ENCODE measurements at places on chromosomes 6 and 20.

- no peak for DNase-seq
These were observed 449.7 kb upstream of the SULF2 start for GRCh38 chr20:48234951-48235350.

DNA sequence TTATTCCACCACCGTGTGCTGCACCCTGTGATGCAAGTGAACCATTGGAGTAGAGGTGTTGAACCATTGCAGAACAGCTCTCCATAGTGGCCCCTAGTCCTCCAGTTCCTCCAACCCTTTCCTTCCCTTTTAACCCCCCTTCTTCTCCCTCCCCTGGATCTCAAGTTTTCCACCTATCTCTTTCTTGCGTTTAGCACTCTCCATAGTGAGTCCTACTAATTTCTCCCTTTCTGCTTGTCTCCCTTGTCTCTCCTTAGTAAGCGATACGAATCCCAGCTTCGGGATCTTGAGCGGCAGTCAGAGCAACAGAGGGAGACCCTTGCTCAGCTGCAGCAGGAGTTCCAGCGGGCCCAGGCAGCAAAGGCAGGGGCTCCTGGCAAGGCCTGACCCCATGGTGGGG, 1.1 kb downstream of the PFDN6 start:
- DNase-seq: no peak

GRCh38 chr6:89260832-89261231, 43.7 kb upstream of the GABRR1 start:
- DNase-seq: no peak

- DNase-seq: peak; percentile 17
These were observed 1.1 kb downstream of the GNL1 start for GRCh38 chr6:30554962-30555815.

- no peak for DNase-seq
These were observed 52.4 kb upstream of the LYRM2 start for GRCh38 chr6:89690944-89691324.

DNA sequence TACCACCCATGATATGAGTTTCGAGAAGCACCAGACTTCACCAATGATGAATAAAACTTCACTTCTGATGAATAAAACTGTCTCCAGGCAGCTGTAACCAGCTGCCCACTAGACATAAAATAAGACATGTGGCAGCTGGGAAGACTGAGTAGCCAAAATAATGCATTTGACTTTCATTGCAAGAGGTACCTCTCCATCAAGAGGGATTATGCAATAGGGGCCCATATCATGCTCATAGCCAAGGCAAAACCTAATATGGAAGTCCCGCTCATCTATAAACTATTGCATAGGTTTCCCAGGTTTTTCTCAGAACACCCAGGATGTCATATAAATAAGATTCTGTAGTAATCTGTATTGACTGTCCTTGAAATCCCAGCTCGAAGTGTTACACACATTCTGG, 155.5 kb downstream of the SIM1 start:
- no peak for DNase-seq

- DNase-seq: peak; percentile 72
These were observed 41.0 kb downstream of the SLC9A8 start for GRCh38 chr20:49853640-49854039.

GRCh38 chr6:2818593-2818992, 23.1 kb downstream of the SERPINB1 start:
- peak; percentile 36 for DNase-seq

DNA sequence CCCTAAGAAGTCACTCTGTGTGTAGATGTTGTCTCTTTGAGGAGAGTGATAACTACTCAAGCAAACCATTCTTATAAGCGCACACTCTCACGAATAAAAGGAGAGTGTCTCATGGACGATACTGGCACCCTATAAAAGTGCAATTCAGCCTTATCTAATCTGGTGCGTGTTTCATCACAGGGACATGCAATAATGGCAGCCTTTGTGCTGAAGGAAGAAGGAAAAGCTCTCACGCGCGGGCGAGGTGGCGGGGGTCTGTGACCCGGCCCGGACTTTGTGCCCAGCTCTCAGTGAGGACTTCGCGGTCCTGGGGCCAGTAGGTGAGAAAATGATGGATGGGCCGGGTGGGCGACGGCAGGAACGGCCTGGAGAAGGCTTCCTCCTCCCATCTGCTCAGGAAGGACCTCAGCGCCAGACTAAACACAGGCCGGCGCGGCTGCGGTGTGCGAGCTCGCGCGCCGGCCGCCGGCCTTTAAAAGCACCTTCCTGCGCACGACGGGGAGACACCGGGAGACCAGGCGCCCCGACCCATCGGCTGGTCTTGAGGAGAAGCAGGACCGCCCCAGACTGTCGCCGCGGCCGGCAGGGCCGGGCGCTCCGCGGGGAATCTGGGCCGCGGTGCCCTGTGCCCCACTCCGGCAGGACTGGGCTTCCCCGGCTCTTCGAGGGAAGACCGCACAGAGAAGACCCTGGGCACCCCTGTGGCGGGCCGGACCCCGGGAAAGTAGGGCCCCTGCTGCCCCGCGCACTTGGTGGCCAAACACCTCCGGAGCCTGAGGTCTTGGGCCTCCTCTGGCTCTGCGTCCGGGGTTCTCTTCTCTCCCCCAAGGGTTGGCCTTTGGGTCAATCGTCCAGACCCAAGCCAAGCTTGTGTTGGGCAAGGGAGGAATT, 8.3 kb upstream of the FOXC1 start:
- DNase-seq: no peak

DNA sequence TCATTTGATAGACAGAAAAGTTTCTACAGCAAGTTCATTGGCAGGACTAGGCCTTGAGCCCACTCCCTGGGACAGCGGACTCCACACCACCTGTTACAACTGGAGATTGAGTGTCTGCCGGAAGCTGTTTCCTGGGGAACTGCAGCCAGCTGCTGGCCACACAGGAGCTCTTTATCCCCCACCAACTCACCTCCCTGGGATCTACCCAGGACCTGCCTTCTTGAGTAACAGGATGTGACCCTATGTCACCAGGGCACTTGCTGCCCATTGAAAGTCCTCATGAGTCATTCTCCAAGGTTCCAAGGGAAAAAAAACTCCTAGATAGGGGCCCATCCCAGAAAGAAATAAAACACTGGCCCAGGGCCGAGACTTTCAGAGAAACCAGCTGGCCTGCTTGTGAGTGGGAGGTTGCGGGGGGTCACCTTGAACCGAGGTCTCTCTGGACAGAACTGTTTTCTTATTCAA, 37.4 kb upstream of the SLC9A8 start:
- peak; percentile 69 for DNase-seq

DNA sequence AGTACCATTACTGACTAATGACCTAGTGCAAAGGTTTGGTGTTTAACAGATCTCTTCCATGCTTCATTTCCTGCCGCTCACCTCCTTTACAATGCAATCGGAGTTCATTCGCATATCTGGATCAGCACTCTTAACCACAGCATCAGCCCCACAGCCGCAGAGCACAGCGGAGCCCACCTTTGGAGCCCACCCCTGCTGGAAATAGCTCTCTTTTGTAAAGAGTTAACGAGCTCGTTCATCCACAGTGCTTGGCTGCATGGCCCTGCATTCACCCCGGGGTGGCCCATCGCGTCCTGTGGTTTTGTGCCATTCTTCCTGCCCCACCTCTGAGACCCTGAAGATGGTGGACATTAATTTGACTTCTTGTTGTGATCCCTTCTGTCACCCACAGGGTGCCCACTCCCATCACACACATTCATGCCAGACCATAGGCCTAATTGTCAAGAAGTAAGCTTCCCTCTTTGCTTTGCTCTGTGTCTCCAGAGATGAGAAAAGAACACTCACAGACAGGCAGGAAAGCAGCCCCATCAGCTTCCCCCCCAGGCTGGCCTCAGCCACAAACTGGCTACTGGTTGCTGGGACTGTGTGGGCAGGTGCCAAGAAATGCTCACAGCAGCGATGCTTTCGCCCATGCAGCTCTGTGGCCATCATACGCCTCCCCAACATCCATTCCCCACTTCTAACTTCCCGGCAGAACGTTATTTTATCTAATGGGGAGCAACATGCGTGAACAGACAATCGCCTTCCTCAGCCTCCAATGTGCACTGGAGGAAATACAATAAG, 167.0 kb downstream of the LRFN2 start:
- DNase-seq: no peak

- DNase-seq: no peak
These were observed 175.3 kb upstream of the RALGAPA2 start for GRCh38 chr20:20887593-20888265.

DNA sequence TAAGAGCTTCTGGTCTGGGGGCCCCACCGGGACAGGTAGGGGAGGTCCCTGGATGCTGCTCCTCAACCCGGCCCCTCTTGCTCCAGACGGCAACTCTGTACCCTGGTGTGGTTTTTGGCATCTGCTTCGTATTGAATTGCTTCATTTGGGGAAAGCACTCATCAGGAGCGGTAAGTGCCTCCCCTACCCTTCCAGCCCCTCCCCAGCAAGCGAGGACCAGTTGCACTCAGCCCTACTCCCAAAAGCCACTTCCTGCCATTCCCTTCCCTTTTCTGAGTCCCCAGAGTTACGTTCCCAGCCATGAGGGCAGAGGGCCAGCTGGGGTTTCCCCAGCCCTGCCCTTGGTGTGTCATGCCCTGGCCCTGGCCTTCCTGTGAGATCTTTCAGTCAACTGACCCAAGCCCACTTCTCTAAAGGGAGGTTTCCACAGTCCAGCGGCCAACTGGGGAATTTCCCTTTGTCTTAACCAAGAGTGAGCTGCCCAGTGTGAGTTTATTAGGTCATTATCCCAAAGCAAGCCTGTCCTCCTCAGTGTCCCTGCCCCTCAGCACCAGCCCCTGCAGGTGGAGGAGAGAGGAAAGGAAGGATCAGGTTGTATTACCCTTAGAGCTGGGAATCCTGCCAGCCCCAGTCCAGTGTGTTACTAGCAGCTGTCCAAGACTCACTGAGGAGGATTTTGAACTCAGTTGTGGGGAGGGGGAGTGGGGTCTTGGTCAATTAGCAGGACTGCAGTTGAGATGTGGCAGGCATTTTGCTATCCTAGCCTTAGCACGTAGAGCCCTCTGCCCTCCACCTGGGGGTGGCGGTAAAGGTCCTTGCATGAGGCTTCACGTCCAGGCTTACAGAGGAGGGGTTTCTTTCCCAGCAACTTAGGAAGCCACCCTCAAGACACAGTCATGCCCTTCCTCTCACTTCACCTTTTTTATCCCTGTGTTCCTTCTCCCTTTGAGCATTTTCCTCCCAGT, 45.8 kb downstream of the TM9SF4 start:
- DNase-seq: peak; percentile 77

- peak; percentile 55 for DNase-seq
These were observed 50.7 kb upstream of the SIRPA start for GRCh38 chr20:1844325-1845162.

GRCh38 chr6:17120019-17120418, 18.2 kb downstream of the STMND1 start:
- no peak for DNase-seq

GRCh38 chr6:108163644-108164542, 1.9 kb upstream of the NR2E1 start:
- DNase-seq: no peak

DNA sequence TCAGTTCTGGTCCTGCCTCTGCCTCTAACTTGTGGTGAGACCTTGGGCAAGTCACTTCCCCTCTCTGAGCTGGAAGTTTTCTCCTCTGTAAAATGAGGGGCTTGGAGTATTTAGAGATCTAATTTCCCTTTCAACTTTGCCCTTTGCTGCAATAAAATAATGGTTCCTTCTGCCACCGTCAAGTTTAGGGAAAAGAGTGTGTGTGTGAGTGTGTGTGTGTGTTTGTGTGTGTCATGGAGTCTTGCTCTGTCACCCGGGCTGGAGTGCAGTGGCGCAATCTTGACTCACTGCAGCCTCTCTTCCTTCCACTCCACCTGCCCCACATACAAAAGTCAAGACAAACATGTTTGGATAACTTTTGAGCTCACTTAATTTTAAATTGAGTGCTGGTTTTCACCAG, 39.2 kb upstream of the PIM1 start:
- DNase-seq: peak; percentile 66

DNA sequence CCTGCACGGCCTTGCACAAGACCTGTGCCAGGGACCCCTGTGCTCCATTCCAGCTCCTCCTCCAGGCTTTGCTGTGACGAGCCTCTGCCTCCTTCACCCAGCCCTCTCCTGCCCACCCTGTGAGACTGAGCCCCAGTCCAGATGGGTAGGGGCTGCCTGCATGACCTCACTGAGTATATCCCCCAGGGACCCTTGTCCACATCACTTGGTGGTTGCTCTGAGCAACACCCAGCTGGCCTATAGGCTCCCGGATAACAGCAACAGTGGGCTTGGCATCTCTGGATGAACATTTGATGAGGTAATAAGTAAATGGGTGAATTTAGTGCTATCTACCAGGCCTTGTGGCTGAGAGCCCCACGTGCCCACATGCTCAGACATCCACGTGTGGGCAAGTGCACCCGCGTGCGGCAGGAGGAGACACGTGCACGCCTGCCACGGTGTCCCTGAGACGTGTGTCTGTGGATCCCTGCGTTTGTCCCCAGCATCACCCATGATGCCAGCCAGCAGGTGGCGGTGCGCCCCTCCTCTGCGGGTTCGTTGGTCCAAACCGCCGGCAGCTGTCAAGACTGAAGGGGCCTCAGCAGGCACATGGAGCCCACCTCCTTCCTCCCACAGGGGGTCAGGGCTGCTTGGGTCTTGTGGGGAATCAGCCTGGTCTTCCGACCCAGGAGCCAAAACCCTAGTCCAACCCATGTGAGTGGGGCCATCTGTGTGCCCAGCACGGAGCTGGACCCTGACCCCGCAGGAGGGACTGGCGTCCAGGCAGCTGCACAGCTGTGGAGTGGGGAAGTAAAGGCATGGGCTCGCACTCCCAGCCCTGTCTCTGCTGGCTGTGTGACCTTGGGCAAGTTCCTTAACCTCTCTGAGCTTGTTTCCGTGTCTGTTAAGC, 45.9 kb downstream of the FGD2 start:
- peak; percentile 73 for DNase-seq

DNA sequence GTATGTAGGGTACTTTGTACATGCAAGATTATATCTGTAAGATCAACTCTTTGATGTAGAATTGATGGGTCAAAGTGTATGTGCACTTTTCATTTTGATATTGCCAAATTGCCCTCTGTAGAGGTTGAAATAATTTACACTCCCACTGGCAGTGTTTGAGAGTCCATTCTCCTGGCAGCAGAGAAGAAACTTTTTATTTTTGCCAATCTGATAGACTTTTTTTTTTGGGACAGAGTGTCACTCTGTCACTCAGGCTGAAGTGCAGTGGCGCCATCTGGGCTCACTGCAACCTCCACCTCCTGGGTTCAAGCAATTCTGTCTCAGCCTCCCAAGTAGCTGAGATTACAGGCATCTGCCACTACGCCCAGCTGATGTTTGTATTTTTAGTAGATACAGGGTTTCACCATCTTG, 199.2 kb downstream of the ZFAND3 start:
- DNase-seq: no peak

GRCh38 chr6:100685747-100686146, 195.4 kb downstream of the ASCC3 start:
- no peak for DNase-seq

DNA sequence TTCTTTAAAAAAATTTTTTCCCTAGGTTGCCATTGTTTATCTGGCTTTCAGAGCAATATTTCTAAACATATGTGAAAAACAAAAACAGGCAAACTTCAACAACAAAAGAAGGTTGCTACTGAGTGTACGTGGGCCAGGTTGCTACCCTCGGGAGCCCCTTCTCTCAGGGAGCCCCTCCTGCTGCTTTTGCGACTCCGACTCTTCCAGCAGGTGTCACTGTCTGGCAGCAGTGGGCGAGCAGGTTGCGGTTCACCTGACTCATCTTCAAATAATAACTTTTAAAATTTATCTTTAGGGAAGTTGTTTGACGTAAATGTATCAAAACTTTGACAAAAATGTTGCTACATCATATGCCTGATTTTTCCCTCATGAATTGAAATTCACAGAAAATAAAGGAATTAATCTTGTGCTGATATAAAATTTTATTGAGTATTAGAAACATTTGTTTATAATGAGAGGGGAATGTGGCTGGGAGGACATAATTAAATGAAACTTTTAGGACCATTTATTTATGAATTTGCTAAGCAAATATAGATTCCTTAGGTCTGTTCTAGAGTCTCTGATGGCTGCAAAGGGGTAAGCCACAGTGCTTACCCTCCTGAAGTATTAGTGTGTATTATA, 138.8 kb downstream of the HIVEP1 start:
- no peak for DNase-seq
